ENCODE measurements at places on chromosomes 6 and 20.

DNA sequence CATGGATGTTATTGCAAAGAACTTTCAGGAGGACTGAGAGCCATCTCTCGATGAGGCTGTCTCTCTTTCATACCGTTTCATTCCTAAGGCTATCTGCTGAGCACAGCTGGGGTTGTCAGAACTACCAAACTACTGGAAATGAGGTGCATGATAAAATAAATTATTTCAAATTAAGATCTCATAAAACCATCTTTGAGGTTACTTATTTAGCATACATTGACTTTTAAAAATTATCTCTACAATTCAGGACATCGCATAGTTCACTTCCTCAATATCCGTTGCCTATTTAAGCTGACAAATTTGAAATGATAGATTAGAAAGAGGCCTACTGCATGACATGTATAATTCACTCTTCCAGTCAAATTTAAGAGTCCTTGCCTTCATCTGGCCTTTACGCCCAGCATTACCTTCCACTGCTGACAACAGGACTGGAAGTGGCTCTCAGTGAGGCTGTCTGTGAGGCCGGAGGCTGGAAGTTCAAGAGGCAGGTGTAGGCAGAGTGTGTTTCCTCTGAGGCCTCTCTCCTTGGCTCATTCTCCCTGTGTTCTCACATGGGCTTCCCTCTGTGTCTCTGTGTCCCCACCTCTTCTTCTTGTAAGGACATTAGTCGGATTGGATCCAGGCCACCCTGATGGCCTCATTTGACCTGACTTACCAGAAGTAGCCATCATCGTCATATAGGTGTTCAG, 12.8 kb upstream of the DUSP22 start:
- DNase-seq: no peak

DNA sequence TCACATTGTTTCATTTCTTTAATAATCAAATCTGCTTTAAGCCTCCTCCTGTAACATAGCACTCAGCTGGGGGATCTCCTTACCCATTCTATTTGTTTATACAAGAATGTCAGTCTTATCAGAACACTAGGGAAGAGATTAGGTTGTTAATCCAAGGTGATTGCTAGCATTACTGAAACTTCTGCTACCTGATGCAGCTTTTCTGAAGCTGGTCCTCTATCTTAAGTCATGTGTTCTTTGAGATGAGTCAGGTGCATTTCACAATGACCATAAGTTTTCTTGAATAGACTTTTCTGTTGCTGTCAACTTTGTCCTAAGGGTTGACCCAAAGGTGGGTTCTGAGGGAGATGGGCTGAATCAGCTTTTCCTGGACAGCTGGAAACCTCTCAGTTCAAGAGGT, 60.7 kb upstream of the SYNCRIP start:
- no peak for DNase-seq

- DNase-seq: no peak
These were observed 637 bp downstream of the TRPC4AP start for GRCh38 chr20:35091816-35092523.

DNA sequence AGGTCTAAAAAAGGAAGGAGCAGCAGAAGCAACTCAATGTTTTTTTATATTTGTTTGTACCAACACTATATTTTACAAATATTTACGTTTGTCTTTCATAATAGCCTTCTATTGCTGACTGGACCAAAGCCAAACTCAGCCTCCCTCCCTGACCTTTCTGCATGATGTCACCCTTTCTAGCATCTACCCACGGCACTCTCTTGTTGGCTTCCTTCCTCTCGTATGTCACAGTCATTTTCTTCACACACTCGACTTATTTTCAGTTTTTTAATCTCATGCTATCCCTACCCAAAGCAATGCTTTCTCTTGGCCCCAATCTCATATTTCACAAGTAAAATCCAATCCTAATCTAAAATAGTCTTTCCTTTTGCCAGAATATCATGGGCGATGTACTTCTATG, 16.3 kb upstream of the FAM8A1 start:
- no peak for DNase-seq

- no peak for DNase-seq
These were observed 212.1 kb upstream of the PHACTR1 start for GRCh38 chr6:12504325-12504966.

DNA sequence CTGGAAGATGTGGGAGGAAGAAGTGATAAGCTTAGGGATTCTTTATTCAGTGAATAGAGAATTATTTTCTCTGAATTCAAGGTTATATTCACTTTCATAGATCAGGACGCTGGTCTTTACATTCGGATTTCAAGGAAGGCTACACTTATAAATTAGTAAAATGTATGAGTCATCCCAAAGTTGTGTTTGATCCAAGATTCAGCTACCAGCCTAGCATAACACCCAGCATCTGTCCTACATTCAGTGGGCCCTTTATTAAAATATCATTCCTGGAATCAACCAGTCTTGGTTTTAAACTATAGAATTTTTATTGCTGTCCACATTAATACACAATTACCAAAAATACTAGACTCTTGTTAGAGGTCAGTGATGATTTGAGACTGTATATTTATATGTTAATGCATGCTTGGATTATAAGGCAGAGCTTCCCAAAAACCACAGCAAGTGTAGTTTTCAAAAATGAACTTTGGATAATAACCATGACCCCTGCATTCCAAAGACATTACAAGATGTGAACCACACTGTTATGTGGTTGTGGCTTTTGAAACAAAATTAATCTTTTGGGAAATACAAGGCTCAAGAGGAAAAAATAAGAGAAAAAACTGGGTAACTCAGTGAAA, 210.7 kb upstream of the CNR1 start:
- no peak for DNase-seq

GRCh38 chr6:36350082-36350481, 13.4 kb upstream of the BNIP5 start:
- DNase-seq: no peak

GRCh38 chr6:137698636-137699030, 168.4 kb upstream of the TNFAIP3 start:
- no peak for DNase-seq

DNA sequence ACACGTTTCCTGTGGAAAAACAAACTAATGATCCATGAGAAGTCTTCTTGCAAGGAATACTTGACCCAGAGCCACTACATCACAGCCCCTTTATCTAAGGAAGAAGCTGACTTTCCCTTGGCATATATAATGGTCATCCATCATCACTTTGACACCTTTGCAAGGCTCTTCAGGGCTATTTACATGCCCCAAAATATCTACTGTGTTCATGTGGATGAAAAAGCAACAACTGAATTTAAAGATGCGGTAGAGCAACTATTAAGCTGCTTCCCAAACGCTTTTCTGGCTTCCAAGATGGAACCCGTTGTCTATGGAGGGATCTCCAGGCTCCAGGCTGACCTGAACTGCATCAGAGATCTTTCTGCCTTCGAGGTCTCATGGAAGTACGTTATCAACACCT, 35.4 kb downstream of the GCNT2 start:
- DNase-seq: no peak

DNA sequence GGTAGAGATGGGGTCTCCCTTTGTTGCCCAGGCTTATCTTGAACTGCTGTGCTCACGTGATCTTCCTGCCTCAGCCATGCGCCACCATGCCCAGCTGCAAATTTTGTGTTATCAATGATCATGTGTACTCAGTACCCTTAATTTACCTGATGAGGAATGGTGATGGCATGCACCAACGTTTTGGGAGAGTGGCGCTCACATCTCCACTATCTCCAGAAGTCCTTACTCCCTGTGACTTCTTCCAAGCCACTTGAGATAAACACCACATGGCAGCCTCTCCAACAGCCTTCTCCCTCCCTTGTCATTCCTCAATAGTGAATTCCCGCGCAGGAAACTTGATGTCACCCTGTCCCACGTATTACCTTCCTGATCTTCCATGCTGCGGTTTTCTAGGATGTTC, 58.1 kb downstream of the PSMG4 start:
- no peak for DNase-seq

- DNase-seq: no peak
These were observed 17.9 kb upstream of the MAP7 start for GRCh38 chr6:136568129-136568528.

DNA sequence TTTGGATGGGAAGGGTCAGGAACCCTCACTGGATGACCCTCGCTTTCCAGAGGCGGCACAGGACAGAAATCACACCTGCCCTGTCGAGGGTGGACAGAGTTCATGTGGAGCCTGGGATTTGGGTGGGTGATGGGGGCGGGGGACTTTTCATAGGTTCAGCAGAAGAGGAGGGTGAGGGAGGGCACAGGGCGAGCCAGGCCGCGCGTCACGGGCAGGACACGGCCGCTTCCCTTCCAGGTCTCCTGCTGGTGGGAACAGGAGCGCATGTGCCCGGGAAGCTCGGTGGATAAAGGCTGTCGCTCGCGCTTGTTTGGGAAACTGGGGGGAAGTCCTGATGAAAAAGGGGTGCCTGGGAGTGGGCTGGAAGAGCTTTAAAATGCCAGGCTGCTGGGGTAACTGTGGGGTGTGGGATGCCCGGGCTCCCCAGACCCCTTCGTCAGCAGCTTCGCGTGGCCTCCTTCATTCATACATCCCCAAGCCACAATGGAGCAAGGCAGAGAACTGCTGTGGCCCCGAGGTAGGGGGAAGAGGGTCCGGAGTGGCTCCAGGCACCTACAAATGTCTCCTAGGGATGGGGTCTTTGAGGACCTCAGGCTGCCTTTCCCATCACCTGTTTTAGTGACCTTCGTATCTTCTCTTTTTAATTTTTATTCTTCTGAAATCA, 102.2 kb downstream of the DACT2 start:
- DNase-seq: no peak

GRCh38 chr6:7914311-7914710, 3.7 kb upstream of the TXNDC5 start:
- DNase-seq: no peak

- no peak for DNase-seq
These were observed 561.3 kb upstream of the CDH4 start for GRCh38 chr20:60690771-60691170.

GRCh38 chr6:107360476-107360875, 98.9 kb downstream of the PDSS2 start:
- DNase-seq: no peak

- DNase-seq: no peak
These were observed 171.9 kb downstream of the JARID2 start for GRCh38 chr6:15417811-15418210.

DNA sequence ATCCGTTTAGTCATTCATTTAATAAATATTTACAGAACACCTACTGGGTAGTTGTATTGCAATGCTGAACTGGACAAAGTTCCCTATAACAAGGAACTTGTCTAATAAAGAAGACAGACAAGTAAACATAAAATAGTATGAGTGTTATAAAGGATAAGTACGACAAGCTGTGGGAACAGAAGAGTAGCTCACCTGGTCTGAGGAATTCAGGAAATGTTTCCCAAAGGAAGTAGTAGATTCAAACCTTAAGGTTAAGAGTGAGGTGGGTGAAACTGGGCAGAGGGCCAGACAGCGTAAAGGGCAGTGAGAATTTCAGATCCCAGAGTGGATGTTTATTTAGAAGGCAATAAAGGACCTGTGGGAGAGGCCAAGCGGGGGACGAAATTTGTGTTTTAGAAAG, 72.3 kb upstream of the CD2AP start:
- no peak for DNase-seq
